ENCODE measurements at places on chromosomes 13 and 19.

DNA sequence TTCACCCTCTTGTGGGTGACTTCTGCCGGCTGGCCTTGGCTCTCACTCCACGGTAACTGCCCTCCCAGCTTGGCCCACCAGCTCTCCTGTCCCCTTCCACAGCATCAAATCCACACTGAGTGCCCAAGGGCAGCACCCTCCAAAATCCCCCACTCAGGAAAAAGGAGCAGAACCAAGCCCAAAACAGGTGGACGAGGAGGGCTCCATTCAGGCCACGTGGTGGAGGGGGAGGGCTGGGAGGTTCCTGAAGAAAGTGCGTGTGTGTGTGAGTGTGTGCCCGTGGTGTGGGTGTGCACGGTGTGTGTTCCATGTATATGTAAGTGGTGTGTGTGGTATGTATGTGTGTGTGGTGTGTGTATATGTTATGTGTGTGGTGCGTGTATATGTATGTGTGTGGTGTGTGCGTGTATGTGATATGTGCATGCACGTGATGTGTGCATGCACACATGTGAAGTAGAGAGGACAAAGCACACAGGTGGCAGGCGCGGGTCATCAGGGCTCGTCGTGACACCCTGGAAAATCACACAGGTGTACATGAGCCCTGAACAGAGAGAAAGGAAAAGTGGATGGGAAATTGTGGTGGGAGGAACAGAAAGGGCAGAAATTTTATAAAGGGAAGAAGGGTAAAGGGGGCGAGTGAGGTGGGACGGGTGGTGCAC is 76.9 kb downstream of the COL4A1 start:
- DNase-seq: no peak

GRCh38 chr19:18769989-18770528 is 21.0 kb downstream of the COMP start:
- no peak for DNase-seq

DNA sequence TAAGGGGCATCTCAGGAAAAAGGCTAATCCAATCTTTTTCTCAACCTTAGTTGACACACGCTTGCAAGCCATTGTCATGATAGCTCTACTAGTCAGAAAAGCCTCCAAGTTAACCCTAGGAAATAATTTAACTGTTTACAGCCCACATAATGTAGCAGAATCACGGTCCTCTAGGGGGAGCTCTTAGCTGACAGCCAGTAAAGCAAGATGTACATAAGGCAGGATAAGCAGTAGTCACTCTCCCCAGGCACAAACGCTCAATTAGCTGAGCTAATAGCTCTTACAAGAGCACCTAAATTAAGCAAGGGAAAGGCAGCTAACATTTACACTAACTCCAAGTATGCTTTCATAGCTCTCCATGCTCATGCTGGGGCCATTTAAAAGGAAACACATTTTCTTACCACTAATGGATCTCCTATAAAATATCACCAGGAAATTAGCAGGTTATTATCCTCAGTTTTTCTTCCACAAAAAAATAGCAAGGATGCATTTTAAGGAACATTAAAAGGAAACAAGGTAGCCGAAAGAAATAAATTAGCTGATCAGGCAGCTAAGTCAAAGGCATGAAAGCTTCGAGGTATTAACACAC is 33.7 kb upstream of the ZSCAN5A start:
- no peak for DNase-seq

DNA sequence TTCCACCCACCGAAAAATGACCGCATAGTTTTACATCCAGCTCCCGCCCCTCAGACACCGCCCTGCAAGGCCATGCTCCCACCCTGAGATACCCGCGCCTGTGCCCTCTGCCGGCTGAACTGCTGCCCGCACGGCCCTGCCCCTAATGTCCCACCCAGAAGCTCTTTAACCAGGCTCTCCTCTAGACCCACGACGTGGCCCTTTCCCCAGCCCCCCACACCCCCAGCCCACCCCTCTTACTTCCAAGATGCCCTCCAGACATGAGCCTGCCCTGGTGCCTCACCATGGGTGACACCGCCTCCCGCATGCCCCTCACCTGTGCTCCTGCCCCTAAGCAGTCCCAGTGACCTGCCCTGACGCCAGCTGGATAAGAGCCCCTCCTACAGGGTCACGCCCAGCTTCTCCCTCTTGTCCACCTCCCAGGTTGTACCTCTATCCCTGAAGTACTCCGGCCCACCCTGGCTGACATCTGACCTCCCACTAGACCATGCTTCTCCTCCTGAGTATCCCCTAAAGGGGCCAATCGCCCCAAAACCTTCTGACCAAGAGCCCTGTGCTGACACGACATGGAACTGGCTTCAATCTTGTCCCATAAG is 51.2 kb downstream of the COLGALT1 start:
- DNase-seq: no peak

GRCh38 chr19:19741184-19741583 is 8.3 kb upstream of the ZNF14 start:
- DNase-seq: no peak

DNA sequence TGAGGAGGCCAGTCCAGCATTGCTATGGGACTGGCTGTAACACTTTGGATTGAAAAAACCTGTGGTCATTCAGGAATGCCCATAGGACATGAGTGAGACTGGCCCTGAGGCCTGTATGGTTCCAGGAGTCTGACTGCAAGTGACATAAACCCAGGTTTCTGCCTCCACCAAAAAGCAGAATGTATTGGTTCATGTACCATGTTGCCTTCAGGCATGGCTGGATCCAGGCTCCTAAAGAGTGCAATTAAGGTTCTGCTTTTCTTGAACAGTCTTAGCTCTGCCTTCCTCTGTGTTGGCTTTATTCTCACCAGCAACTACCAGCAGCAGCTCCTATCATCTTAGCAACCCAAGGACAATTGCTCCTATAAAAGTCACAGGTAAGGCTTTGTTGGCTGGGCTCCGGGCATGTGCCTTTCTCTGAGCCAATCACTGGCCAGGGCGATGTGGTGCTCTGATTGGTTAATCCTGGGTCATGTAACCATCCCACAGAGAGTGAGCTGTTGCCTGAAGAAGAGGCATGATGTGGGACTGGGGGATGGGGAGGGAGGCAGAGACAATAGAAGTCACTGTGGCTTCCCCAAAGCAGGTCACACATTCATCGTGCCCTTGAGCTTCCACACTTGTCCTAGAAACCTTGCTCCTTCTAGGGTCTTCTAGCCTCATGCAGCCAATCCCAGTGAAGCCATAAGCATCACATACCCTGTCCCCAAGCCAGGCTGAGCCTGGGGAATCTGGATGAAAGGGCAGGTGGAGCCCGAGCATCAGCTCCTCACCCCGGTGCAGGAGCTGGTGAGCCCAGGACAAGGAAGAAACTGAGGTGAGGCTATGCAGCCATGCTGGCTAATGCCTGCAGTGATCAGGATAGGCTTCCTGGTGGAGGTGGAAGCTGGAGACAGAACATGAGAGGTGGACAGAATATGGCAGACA is 123.9 kb downstream of the URI1 start:
- no peak for DNase-seq

- DNase-seq: no peak
Measured at GRCh38 chr13:91302111-91302510, 45.4 kb upstream of the MIR17HG start.

DNA sequence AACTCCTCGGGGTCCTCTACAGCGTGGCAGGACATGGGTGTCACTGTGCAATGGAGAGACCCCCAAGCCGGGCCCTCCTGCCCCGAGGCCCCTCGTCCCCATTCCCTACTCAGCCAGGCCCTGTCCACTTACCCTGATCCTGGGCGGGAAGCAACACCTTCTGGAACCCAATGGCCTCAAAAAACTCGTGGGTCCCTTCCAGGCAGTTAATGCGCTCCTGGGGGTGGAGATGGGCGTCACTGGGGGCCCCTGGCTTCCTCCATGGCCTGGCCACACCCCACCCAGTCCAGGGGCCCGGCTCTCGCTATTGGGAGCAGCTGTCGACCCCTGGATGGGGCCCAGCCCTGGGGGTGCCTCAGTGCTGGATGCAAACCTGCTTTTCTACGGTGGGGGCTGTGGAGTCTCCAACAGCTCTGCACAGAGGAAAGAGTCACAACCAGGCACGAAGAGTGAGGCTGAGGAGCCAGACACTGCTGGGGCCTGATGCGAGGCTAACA is 10.8 kb downstream of the UBXN6 start:
- no peak for DNase-seq

GRCh38 chr13:50017819-50018218 is 2.6 kb downstream of the KCNRG start:
- no peak for DNase-seq
